Nucleus accumbens (tissue), 56 donors: ENCODE measurements at places on chromosomes 12 and 14.

DNA sequence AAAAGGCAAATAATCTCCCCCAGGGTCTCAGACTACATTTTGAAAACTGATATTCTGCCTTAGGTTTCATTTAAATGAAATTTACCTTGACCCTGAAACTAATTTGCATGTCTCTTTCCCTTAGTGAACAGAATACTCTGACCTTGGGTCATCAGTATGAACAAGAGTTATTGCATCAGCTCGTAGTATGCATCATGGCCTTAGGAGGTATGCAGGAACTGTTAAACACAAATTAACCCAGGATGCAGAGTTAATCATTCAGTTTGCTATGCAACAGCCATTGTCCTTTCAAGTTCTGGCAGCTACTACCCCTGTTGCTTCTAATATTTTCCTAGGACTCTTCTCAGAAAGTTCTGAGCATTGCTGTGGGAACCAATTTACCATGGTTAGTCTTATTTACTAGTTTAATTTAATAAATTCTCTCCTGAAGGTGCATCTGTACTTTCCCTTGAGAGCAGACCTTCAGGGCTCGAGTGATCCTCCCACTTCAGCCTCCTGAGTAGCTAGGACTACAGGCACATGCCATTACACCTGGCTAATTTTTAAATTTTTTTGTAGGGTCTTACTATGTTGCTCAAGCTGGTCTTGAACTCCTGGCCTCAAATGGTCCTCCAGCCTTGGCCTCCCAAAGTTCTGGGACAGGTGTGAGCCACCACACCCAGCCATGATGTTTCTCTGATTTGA lies 126.7 kb downstream of the TTC6 start:
- DNase-seq = no peak

DNA sequence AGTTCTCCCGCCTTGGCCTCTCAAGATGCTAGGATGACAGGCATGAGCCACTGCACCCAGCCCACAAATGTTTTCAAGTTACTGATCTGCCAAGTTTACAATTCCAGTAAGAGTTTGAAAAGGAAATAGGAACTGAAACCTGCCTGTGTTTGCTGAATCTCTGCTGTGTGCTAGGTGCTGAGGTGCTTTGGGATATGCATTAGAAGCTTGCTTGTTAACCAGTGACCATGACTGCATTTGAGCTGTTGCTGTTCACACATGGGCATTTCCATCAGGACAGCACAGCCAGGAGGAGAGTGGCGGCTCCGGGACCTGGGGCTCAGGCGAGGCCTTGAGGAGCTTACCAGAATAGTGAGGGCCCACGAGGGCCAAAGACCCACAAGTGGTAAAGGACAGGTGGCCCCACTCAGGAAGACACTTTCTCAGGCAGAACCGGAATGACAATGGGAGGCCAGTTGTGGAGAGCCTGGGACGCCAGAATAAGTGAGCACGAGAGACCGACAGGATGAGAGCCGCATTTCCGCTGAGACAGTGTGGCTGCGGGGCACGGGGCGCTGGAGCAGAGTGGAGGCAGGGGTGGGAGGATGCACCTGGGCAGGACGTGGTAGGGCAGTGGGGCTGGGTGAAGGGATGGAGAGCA lies 54.5 kb upstream of the MMP17 start:
- no peak for DNase-seq

DNA sequence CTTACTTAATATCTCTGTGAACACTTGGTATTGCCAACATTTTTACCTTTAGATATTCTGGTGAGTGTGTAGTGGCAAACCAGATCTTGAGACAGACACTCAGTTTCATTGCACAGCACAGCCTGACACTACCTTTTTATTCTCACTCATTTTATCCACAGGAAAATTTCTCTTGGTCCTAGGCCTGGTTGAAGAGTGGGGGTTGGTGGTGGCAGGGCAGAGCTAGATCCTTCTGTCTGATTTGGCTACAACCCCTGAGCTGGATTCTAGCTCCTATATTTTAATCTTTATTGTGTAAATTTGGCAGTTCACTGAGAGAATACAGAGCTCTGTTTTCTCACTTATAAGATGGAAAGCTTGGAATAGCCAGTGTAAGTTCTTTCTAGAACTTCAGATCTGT lies 396.9 kb downstream of the LRIG3 start:
- no peak for DNase-seq

GRCh38 chr12:10590966-10591365 lies 22.4 kb downstream of the MAGOHB start:
- DNase-seq = no peak

DNA sequence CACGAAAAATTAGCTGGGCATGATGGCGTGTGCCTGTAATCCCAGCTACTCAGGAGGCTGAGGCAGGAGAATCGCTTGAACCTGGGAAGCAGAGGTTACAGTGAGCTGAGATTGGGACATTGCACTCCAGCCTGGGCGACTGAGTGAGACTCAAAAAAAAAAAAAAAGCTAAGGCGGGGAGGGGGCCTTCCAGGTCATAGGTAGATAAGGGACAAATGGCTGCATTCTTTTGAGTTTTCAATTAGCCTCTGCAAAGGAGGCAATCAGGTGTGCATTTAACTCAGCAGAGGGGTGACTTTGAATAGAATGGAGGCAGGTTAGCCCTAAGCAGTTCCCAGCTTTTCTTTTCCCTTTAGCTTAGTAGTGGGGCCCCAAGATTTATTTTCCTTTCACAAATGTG lies 743 bp upstream of the AACS start:
- no peak for DNase-seq

DNA sequence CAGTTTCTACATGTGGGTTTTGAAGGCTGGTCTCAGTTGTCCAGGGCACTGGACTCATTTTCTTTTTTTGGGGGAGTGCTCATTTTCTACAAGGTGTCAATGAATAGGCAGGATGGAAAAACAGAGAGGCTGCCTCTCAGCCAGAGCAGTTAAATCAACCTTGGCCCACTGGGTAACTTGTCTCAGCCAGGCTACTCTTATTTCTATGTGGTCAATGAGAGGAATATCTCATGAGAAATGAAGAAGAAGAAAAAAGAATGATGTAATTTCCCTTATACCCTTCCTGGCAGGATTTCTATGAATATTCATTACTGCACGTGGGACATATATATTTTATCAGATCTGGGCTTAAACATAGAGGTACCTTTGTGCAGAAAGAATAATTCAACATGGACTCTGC lies 155.2 kb upstream of the E2F7 start:
- DNase-seq = no peak

GRCh38 chr12:66033151-66033550 lies 97.4 kb downstream of the LLPH start:
- no peak for DNase-seq

GRCh38 chr14:61698206-61698980 lies 3.1 kb downstream of the HIF1A start:
- DNase-seq = no peak

DNA sequence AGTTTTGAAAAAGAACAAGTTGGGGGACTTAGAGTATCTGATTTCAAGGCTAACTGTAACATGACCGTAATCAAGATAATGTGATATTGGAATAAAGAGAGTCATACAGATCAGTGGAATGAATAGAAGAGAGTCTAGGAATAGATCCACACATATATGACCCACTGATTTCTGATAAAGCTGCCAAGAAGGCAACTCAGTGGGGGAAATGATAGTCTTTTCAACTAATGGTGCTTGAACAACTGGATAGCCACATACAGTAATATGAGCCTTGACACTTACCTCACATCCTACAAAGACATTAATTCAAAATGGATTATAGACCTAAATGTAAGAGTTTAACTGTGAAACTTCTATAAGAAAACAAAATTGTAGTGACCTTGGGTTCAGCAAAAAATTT lies 3.8 kb downstream of the PRKCH start:
- DNase-seq = no peak

DNA sequence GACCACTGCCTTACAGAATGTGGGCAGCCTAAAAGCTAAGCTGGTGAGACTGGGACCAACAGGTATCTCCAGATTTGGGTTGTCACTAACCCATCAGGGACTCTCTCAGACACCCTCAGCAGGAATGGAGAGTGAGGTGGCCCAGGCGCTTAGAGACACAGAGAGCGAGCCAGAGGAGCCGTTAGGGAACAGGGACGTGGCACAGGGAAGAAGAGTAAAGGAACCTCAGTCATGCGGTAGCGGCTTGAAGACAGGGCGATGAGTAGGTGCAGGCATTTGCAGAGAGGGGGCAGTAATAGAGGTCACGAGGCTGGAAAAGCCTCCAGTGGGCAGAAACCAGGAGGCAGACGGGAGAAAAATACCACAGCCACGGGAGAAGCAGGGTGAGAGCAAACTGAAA lies 158.0 kb upstream of the CCND2 start:
- no peak for DNase-seq

DNA sequence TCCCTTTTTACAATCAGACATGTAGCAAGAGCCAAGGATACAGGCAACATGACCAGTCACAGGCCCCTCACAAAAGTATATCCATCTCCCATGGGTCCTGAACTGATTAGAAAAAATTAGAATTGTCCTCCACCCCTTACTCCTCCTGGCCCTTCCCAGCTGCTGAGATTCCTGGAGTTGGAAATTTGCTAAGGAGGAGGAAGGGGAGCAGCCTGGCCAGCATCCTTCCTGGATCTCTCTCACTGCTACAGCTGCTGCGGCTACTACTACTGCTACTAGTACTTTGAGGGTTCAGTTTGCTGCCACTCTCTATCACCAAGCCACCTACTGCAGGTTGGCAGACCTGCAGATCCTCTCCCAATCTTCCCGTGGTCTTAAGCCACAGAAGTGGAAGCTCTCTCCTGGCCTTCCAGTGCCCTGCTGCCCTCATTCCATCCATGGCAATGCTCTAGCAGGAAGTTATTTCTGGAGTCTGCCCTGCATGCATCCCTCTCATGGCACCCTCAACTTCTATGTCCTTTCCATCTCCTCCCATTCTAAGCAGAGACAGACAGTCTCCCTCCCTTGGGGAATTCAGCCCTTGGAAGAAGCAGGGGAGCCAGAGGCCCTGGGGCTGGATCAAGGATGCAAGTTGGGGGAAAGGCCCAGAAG lies 1.0 kb downstream of the ITGA7 start:
- no peak for DNase-seq

- no peak for DNase-seq
These were observed 3.6 kb upstream of the FGF6 start for GRCh38 chr12:4448943-4449850.

- no peak for DNase-seq
These were observed at the start of gene KRT4 for GRCh38 chr12:52813885-52814709. KRT4 (minus strand) TSS chr12:52814116; CDS start chr12:52814058, 58 bp downstream.

- DNase-seq = no peak
These were observed 329.2 kb upstream of the KITLG start for GRCh38 chr12:88909510-88909909.

GRCh38 chr14:91614187-91614586 lies 104.1 kb upstream of the PPP4R3A start:
- no peak for DNase-seq

DNA sequence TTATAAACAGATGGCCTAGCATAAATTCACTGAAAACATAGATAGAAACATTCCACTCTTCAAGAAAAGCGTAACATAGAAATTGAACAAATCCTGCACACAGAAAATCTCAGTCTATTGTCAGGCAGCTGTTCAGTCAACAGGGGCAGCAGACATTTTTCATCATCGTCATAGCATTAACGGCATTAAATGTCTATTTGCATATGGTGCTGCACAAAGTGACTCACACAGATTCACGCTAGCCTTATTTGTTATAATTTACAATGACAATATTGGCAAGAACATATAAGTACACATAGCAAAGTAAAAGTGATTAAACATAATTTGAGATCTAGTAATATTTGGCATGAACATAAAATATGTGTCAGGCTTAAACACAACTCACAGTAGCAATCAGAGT lies 95.7 kb downstream of the CEP128 start:
- DNase-seq = no peak

- DNase-seq = no peak
These were observed 3.0 kb upstream of the TMEM120B start for GRCh38 chr12:121709478-121709961.

- no peak for DNase-seq
These were observed 99.3 kb downstream of the CACNA1C start for GRCh38 chr12:2152134-2152533.

- no peak for DNase-seq
These were observed 10.0 kb downstream of the LHX5 start for GRCh38 chr12:113461666-113462065.

GRCh38 chr14:71539650-71540285 lies 392.5 kb upstream of the RGS6 start:
- DNase-seq = no peak

DNA sequence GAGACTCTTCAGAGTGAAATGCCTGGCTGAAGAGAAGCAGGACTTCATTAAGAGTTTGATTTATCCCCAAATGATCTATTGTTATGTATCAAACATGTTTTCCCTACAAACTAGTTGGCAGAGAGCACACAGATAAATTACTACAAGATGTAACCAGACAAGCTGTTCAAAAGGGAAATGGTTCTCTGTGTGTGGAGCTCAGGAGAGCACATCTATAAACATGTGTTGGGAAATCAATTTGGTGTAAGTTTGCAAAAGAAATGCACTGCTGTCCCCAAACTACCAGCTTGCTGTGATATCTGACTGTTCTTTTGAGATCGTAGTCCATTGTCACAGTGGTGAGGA lies 159.2 kb downstream of the PAH start:
- DNase-seq = no peak

DNA sequence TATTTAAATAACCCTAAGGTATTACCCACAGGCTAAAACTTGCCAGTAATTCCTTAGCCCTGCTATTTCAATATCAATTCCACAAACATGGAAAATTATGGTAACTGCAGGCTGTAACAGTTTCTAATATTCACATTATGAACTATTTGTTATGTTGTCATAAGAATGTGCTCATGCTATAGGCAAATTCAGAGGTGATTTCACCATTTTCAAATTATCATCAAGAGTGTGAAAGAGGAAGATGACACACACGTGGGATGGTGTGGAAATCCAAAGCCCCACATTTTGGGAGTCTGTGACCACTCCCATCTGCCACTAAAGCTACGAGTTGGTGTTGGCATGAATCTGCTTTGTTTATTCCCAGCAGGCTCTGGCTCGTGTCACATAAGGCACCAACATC lies 5.9 kb upstream of the MYO1A start:
- DNase-seq = no peak

GRCh38 chr12:49750027-49750995 lies 9.0 kb downstream of the TMBIM6 start:
- no peak for DNase-seq

DNA sequence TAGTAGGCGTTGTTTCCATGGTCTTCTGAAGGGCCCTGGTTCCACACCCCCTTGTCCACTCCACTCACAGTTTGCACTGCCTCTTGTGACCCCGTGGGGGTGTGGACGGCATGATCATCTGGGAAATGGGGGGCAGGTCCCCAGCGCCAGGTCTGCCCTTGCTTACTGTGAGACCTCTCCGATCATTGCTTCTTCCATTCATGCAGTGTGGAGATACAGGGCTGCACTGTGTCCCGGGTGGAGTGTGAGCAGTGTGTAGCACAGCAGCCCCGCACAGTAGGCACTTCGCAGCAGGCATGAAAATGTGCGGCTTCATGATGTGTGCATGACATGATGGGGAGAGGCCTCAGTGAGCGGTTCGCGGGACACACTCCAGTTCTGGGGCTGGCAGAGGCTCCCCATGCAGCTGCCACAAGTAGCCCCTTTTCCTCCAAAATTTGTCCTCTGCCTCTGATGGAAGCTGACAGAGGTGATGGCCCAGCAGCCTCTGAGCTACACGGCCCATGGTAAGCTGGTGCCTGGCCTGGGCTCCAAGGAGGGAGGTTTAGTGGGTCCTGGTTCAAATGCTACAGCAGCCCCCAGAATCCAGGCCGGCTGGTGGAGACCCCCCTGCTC lies 15.0 kb downstream of the RIN3 start:
- no peak for DNase-seq

- no peak for DNase-seq
These were observed 753.6 kb upstream of the STXBP6 start for GRCh38 chr14:25803386-25804018.

GRCh38 chr14:94532447-94532846 lies 23.2 kb upstream of the SERPINA12 start:
- no peak for DNase-seq

GRCh38 chr12:107503129-107503855 lies 182.3 kb upstream of the PWP1 start:
- no peak for DNase-seq
